Cortex of kidney (tissue), 1 donor: ENCODE measurements at places on chromosomes 5 and 9.

GRCh38 chr5:5164163-5164562 lies 24.0 kb downstream of the ADAMTS16 start:
- no peak for DNase-seq

DNA sequence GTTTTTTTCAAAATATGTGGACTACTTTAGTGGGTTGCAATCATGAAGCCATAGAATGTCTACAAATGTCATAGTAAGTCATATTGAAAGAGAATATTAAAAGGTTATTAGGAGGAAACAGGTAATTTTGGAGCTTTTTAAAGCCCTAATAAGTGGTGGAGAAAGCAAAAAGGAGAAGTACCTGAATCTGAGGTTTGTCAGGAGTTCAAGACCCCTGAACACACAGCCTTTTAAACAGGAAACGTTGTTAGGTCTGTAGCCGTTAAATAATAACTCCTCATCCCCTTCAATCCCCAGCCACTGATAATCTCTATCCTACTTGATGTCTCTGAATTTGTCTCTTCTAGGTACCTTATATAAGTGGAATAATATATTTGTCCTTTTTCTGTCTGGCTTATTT lies 51.1 kb downstream of the SPEF2 start:
- DNase-seq: no peak

DNA sequence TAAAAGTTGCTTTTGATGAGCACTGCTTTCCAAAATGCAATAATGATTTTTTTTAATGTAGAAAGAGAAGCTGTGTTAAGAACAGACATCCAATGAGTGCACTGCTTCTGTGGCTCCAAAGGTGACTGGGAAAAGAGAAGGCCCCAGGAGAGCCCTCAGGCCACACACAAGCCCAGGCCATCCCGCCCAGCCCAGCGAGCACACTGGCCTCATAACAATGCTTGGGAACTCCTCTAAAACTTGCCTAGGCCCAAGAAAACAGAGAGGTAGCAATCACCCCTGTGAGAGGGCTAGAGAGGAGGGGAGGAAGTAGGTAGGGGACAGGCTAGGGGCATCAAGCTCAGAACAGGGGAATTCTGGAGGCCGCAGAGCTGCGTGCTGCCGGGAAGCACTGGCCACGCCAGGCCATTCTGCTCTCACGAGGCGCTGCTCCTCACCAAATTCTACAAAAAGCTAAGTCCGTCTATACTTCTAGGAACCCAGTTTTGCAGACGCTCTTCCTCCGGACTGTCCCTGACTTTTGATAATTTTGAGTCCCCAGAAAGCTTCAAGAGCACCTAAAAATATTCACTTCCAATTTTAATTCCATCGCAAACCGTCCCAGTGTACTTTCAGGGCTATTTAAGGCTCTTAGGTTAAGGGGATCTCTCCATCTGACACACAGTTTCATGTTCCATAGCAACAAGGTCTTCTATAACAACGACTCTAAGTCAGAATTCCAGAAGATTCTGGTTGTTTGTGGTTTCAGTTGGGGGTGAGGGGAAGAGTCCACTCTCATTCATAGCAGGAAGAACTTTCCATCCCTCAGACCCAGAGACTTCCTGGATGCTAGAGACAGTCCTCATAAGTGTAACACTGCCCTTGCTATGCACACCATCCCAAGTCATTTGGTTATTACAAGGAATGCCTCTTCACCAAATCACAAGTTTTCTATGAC lies 51.0 kb downstream of the HABP4 start:
- no peak for DNase-seq

DNA sequence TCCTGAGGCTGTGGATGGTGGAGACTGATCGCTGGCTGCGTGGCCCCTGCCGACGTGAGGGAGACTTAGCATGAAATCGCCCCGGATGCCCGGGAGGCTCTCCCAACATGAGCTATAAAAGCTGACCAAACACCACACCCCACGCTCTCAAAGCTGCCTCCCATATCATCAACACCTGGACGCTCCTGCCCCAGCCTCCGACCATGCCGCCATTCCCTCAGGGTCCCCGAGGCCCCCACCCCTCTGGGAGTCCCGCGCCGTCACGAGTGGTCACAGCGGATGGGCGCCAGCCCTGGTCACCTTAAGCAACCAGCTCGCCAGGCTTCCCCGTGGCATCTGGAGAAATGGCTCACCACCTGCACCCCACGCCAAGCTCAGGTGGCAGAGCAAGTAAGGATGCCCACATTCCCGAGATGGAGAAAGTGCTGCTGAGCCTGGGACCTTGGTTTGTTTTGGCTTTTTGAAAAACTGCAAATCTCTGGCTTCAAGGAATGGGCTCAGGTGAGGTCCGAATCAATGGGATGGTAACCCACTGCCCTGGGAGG lies 196.0 kb downstream of the MED10 start:
- DNase-seq: no peak

DNA sequence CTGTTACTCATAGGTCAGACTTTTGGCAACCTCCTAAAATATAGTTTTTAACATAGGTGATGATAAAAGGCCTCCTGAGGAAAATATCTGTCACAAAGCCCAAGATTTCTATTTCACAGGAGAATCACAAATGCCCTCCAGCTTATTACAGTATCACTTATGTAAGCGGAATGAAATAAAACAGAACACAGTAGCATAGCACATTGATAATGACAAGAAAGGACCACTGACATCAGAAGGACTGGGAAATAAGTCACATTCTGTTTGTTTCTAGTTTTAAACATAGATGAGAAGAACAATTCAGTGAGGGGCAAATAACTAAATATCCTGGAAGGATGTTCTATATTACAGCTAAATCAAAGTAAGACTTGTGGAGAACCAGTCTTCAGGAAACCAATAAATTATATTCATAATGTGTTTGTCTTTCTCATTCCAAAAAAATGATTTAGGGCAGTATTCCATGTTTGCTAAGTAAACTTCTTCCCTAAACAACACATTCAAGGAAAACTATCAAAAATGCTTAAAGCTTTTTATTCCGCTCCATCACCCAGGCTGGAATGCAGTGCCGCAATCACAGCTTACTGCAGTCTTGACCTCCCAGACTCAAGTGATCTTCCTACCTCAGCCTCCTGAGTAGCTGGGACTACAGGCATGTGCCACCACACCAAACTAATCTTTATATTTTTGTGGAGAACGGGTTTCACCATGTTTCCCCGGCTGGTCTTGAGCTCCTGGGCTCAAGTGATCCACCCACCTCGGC lies 20.8 kb upstream of the CTNNAL1 start:
- DNase-seq: no peak

DNA sequence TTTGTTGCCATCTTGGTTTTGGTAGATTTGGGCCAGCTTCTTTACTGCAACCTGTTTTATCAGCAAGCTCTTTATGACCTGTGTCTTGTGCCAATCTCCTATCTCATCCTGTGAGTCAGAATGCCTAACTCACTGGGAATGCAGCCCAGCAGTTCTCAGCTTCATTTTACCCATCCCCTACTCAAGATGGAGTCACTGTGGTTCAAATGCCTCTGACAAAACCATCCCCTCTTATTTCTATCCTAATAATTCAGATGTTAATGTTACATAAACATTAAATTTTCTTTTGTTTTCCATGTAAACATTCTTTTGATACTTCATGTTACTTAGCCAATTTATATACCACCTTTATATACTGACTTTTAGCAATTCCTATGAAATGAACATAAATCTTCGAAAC lies 746.3 kb downstream of the CDH18 start:
- DNase-seq: no peak

- no peak for DNase-seq
Observed at GRCh38 chr9:129665389-129665775, at the start of gene PRRX2. Gene PRRX2, plus strand, starts transcription at chr9:129665647. Its CDS starts 221 bp downstream, at chr9:129665868.

DNA sequence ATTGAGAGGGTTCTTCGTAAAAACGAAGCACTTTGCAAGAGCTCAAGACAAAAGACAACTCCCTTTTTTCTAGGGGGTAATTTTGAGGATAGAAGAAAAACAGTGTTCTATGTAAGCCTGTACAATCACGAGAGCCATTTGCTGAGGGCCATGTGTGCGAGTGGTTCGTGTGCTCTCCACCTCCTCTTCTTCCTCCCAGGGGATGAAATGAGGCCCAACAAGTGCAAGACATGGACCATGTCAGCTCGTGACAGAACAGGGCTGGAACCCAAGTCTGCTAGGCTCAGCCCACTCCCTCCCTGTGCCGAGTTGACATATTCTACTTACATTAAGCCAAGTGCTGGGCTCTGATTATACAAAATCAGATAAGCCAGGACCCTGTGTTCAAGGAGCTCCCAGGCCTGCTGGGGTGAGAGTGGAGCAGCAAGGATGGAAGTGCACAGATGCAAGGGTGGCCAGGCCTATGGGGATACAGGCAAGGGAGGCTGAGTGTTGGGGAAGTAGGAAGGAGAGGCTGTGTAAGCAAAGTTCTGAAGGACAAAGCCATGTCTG lies 97.9 kb upstream of the MSX2 start:
- no peak for DNase-seq

DNA sequence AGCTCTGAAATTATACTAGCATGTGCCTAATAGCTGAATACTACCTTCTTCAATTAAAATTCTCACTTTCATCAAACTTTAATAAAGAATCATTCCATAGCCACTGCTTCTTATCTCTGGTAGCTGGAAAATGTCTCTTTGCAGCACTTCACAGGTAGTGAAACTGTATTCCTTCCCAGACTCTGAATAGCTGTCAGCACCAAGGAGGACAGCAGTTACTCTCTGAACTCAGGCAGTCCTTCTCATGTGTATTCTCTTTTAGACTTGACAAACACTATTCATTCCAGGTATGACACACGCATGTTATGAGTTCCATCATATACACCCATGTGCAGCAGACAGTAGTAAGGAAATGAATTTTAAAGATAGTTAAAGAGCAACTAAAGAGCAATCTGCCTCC lies 627.1 kb downstream of the EFNA5 start:
- DNase-seq: no peak

DNA sequence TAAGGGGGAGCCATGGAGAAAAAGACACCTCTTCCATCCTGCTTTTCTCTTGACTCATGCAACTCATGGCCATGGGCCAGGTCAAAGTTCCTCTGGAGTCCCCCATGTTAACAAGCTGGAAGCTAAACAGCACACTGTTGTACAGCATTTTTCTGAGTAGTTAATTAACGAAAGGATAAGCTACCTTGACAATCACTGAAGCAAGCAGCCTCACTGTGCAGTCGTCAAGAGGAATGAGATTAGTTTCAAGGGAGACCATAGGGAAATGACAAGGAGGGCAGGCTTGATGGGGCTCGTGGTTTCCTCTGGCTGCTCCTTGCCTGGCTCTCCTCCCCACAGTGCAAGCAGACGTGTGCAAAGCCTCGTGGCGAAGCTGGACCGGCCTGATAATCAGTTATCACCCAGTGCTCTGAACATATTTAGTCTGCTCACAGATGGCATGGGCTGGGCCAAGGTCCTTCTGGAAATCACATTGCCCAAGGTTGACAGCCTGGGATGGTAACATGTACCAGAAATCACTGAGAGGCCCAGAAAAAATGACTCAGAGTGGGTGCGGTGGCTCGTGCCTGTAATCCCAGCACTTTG lies 209.5 kb downstream of the SLIT3 start:
- DNase-seq: no peak

DNA sequence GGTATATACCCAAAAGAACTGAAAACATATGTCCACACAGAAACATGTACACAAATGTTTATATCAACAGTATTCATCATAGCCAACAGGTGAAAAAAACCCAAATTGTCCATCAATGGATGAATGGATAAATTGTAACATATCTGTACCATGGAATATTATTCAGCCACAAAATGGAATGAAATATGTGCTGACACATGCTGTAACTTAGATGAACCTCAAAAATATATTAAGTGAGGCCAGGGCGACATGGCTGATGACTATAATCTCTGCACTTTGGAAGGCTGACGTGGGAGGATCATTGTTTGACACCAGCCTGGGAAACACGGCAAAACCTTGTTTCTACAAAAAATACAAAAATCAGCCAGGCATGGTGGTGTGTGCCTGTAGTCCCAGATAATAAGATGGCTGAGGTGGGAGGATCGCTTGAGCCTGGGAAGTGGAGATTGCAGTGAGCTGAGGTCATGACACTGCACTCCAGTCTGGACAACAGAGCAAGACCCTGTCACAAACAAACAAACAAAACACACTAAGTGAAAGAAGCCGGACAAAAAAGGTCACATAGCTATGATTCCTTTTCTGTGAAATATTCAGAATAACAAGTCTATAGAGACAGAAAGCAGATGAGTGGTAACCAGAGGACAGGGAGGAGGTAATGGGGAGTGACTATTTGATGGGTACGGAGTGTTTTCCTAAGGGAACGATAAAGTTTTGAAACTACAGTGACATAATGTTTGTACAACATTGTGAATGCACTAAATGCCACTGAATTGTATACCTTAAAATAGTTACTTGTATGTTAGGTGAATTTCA lies 11.4 kb downstream of the KYAT1 start:
- no peak for DNase-seq

- no peak for DNase-seq
Observed at GRCh38 chr5:167754501-167755021, 536.9 kb upstream of the WWC1 start.

DNA sequence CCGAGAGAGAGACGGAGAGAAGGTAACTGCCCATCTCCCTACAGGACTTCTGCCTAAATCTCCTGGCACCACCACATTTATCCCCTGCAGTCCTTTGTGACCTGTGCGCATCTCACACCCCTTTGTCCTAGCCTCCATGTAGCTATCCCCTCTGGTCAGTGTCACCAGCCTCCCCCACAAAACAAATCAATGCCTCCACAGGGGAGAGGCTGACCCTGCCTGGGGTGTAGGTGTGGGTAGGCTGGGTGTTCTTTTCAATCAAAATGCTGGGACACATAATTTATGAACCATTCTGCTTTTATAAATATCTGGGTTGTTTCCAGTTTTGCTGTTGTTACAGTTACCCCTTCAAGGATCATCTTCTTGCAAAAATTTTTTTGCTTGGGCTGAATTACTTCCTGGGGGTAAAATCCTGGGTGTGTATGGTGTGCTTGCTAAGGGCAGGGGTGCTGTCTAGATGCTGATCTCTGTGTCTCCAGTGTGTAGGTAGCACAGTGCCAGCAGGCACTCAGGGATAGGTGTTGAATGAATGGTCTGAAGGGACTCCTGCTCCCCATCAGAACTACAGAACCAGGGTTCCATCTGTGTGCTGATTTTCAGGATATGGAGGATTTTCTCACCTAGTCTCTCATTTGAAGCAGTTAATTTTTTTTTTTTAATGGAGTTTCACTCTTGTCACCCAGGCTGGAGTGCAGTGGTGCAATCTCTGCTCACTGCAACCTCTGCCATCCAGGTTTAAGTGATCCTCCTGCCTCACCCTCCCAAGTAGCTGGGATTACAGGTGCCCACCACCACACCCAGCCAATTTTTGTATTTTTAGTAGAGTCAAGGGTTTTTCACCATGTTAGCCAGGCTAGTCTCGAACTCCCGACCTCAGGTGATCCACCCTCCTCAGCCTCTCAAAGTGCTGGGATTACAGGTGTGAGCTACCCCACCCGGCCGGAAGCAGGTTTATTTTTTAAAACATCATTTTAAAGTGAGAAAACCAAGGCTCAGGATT lies at the start of gene GARIN3:
Gene GARIN3 (minus strand): TSS at position 51 of the 1,000 bp plus-strand sequence. CDS start 96 bp downstream, outside the sequence.
- no peak for DNase-seq
